NCI-H446 (cell line): ENCODE measurements at places on chromosomes 4 and X.

- DNase-seq, result peak; percentile 1
Measured at GRCh38 chrX:3142259-3143042, 101.2 kb downstream of the ARSF start.

DNA sequence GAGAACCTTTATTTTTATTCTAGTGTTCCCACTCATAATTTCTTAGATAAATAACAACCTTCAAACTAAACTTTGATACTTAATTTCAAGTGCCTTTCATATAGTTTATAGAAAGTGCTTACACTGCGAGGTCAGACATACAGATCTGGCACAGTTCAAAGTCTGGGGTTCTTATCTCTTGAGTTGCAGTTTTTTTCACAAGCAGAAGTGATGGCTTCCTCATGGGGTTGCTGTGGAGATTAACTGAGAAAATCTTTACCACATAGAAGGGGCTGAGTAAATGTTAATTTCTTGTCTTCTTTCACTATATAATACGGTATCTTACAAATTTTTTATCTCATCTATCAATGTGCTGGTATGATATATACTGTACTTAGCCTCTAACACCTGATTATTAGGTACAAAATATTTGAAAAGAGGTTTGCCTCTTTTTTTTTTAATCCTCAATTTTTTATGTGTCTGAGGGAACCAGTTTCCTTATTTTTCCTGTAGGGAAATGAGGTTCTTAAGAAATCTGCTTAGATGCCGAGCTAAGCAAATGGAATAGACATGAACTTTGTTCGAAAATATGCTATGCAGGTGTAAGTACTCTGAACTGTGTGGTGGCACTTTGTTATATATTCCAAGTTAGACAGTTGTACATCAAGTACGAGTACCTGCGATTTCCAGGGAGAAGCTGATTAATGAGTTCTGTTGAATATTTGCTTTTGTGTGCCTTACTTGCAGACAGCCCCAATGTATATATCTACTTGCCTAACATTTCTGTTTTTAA lies 3.3 kb downstream of the ING2 start:
- DNase-seq, result no peak

DNA sequence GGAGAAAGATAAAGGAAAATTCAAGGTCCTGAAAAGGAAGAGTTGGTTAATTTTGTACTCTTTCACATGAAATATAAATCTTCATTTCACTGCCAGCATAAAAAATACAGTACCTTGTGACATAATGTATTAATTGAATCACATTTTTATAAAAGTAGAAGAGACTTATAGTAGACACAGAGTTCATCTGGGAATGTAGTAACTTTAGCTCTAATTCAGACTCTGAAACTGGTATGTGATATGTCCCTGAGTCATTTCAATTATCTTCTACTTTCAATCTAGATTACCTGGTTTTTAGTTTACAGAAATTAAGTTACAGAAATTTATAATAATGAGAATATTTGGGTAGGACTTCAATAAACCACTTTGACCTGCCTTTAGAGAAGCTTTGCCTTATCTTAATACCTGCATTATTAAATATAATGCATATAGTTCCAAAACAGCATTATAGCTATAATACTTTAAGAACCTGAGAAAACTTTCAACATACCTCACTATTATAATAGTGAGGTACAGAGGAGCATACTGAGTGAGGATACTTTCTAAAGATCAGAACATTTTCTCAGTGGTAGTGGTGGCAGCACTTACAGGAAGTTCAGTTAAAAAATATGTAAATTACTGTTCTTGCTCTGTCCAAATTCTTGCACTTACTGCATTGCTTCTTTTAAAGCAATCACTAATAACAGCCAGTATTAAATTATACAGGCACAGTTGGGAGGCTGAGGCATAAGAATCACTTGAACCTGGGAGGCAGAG lies 11.2 kb downstream of the NEK1 start:
- DNase-seq, result no peak

DNA sequence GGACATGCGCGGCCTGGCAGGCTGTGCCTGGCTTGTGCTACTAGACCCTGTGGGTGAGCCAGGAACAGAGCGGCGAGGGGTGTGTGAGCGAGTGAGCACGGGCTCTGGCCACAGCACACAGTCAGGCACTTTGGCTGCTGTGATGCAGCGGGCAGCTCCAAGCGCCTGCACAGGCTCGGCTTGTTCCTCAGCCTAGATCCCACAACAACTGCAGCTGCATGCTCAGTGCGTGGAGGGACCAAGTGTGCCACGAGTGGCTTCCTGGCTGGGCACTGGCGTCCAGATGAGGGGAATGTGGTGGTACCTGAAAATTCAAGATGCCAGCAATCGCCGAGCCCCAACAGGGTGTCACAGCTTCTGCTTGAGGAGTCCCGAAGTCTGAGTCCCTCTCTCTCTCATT lies 1056.6 kb downstream of the RAPGEF2 start:
- no peak for DNase-seq

GRCh38 chrX:70422851-70423341 lies at the start of gene GDPD2:
TSS of gene GDPD2 (plus strand) at chrX:70423314. CDS start at chrX:70424985, 1,671 bp downstream.
- DNase-seq, result no peak

- DNase-seq, result peak; percentile 10
Measured at GRCh38 chr4:48290146-48290772, 20.6 kb upstream of the TEC start.
